Esophagus squamous epithelium (tissue), 5 donors: ENCODE measurements at places on chromosomes 3 and 15.
A peak's percentile ranks its signal among the peaks of the same experiment; 100 is the strongest.

GRCh38 chr3:45106874-45107273 is 39.3 kb downstream of the CDCP1 start:
- DNase-seq, result no peak

- DNase-seq, result no peak
Observed at GRCh38 chr3:151219056-151219455, 16.0 kb upstream of the GPR171 start.

- no peak for DNase-seq
Observed at GRCh38 chr15:100123611-100124010, 218.2 kb downstream of the ADAMTS17 start.

DNA sequence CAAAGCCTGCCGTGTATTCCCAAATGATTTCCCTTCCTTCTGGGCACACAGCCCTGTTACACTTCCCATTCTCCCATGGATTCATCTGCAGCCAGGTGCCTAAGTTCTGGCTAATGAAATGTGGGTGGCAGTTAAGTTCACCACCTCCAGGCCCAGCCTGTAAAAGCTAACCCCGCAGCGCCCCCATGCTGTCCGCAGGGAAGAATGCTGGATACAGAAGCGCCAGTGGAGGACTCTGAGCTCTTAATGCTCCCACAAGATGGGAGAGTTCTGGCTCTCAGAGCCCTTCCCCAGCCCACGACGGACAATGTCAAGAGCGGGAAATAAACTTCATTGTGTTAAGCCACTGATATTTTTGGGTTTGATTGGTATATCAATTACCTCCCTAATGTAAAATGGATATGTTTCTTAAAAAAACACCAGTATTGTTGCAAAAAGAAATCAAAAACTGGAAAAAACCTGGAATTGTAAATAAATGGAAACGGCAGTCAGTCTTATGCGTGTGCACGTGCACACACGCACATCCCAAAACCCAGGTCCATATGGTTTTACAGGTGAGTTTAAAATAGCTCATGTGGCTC is 37.7 kb upstream of the FGD5 start:
- no peak for DNase-seq

GRCh38 chr15:99606646-99607045 is 40.9 kb downstream of the MEF2A start:
- DNase-seq, result no peak

- DNase-seq, result no peak
Observed at GRCh38 chr3:133210656-133211055, 172.5 kb downstream of the TMEM108 start.

- DNase-seq, result no peak
Observed at GRCh38 chr15:85870216-85871014, 75.7 kb upstream of the KLHL25 start.

GRCh38 chr3:73094951-73095350 is 33.5 kb downstream of the EBLN2 start:
- no peak for DNase-seq

DNA sequence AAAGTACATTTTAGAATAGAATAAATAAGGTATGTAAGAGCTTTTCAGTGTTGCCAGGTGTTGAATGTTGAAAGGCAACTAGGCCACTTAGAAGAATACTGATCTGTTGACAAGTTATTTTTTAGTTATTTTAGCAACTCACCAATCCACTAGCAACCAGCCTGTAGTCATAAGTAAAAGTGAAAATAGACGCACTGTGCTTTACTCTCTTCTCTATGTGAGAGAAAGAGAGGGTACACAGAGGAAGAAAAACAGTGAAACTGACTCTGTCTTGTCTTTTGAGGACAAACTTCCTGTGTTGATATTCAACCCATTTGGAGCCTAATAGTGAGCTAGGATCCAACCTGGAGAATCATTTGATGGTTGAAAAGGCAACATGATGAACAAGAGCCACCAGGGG is 327.1 kb upstream of the GOLIM4 start:
- DNase-seq, result no peak

DNA sequence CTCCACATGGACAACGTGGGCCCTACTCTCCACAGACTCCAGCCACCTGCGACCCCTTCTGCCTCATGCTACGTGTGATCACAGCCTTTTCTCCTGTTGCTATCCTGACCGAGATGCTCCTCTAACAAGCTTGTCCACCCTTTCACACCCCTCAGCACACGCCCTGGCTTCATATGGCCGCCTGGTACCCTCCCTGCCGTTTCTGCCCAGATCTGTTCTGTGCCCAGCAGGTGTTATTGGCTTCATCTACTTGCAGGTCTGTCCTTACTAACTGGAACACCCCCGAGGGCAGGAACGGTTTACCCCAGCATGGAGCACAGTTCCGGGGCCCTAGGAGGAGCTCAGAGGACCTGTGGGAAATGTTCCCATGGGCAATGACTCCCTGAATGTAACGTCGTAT is 9.9 kb downstream of the CHAC1 start:
- DNase-seq, result no peak

- no peak for DNase-seq
Observed at GRCh38 chr15:44441095-44441501, 13.7 kb downstream of the CTDSPL2 start.

DNA sequence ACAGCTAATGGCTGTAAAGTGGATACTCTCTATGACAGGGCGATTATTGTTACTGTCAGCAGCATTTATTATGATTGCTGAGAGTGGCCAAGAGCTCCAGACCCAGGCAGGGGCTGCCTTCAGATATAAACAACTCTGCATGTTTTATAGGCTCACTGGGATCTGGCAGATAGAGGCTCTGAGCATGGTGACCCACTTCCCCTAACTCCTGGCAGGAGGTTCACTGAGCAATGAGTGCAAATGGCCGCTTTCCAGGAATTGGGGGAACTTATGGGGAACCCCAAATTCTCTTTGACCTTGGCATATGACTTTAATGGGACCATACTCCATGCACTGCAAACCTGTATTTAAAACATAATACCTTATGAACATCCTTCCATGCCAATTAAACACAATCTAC is 59.0 kb downstream of the SCN5A start:
- DNase-seq, result no peak

- no peak for DNase-seq
Observed at GRCh38 chr3:171796625-171797264, 13.5 kb downstream of the PLD1 start.

DNA sequence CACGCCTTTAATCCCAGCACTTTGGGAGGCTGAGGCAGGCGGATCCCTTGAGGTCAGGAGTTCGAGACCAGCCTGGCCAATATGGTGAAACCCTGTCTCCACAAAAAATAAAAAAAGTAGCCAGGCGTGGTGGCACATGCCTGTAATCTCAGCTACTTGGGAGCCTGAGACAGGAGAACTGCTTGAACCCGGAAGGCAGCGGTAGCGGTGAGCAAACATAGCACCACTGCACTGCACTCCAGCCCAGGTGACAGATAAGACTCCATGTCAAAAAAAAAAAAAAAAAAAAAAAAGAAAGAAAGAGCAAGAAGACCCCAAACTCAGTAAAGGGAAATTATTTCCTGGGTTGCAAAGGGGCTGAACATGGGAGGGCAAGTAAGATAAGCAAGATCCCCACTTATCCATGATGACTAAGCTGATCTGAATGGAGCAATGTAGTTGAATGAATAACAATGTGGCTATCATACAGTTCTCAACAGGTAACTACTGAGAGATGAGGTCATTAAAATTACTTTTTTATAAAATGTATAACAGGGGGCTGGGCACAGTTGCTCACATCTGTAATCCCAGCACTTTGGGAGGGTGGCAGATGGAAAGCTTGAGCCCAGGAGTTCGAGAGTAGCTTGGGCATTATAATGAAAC is 46.0 kb downstream of the RBM15B start:
- no peak for DNase-seq

DNA sequence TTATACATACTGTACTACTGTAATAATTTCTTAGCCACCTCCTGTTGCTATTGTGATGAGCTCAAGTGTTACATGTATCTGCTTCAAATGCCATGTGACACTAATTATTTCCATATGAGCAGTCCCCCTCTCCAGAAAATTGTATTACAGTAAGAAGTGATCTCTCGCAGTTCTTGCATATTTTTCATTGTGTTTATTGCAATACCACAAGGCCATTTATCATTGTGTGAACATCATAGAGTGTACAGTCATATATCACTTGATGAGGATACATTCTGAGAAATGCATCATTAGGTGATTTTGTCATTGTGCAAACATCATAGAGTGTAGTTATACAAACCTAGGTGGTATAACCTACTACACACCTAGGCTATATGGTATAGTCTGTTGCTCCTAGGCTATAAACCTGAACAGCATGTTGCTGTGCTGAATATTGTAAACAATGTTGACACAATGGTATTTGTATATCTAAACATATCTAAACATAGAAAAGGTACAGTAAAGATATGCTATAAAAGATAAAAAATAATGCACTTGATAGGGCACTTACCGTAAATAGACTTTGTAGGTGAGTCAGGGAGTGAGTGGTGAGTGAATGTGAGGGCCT is 189.6 kb upstream of the MLF1 start:
- no peak for DNase-seq

- DNase-seq, result no peak
Observed at GRCh38 chr15:51121118-51121517, 26.4 kb upstream of the TNFAIP8L3 start.

GRCh38 chr3:197592361-197593045 is 36.7 kb upstream of the BDH1 start:
- no peak for DNase-seq

- no peak for DNase-seq
Observed at GRCh38 chr3:155737844-155738460, 6.9 kb downstream of the PLCH1 start.

DNA sequence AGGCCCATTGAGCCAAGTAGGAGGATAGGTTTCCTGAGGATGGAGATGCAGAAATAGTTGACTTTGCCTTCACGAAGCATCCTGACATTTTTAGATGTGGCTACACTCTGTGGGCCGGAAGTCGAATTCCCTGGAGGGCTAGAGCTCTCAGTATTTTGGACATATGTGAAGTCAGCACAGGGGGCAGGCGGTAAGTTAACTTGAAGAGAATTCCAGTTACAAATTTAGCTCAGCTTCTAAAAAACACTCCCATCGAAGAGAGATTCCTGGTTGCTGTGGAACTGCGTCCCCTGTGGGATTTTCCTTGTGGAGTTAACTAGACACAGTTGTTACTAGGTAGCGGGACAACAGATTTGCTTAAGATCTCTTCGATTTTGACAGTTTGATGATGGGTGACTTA is 161.9 kb upstream of the RGMA start:
- no peak for DNase-seq

GRCh38 chr3:179063945-179064560 is 7.6 kb downstream of the ZMAT3 start:
- no peak for DNase-seq

DNA sequence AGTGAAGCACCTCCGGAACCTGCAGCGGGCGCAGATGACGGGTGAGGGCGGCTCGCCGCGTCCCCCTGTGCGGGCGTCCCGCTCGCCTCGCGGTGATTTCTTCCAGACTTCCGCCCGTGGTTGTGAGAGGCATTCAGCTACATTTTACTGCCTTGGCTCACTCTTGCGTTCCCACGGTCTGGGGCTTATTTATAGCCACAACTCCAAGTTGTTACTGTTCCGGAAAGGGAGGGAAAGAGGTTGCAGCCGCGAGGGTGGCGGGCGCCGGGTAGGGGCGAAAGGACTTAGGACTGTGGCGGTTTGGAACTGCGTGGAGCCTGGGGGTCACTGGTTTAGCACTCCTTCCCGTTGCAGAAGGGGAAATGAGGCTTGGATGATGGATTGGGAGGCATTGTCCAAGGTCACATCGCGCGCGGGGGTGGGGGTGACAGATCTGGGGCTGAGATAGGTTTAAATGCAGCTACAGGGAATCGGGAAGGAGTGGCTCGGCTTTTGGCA is 1.1 kb downstream of the HES1 start:
- DNase-seq, result no peak

GRCh38 chr3:127770671-127771355 is 51.5 kb downstream of the MGLL start:
- DNase-seq, result no peak

DNA sequence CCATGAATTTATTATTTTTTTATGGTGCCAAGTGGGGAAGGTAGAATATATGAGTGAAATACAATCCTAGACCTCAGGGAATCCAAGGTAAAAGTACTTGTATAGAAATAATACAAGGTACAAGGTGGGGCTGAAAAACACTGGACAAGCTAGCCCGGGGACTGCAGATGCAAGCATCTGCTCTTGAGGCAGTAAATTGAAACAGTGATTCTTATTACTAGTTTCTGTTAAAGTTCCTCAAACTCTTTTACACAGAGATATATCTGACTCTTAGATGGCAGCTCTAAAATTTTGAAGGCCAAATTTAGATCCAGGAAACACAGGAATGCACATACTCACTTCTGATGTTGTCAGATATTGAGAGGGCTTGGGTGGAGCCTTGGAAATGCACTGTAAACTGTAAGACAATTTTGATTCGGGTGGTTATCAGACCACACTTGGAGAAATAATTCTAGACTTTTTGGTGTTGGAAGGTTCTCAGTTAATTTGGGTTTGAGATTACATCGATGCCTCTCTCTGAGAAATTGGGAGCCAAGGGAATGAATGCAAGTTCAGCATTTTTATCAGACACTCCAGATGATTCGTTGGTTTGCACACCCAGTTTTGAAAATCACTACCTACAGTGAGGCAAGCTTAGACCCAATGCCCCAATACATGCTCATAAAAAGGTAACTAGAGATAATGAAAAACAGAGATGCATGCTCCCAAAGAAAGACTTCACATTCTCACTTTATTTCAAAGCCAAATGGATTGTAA is 7.3 kb downstream of the TP63 start:
- no peak for DNase-seq

- DNase-seq, result no peak
Observed at GRCh38 chr3:86147119-86147518, 843.8 kb downstream of the VGLL3 start.

GRCh38 chr3:150743508-150743907 is 19.5 kb downstream of the SIAH2 start:
- no peak for DNase-seq

- DNase-seq, result no peak
Observed at GRCh38 chr15:88804257-88804656, 1.0 kb downstream of the ACAN start.

DNA sequence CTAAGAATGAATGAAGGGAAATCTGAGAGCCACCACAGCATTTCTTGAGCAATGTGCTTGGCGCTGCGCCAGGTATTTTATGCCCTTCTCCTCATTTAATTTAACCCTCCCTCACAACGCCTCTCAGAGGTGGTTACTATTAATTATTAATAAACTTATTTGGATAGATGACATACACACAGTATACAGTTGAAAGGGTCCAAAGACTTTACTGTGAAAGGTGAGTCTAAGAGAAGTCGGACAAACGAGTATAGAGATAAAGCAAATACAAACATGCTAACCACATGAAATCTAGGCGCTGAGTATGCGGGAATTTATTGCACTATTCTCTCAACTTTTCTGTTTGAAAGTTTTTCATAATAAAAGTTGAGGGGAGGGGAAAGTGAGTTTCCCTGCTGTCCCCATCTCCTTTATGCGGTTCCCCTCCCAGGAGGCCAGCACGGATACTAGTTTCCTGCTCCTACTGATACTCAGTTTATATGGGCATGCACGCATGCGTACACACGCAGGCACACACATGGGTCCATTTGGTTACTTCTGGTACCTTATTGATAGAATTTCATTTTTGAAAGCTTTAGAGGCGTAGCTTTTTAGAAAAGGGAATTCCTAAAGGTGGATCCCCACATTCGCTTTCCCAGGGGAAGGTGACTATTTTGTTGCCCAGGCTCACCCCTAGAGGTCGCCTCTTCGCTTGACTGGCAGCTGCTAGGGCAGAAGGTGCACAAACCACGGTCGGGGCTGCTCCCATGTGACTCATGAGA is 28.5 kb upstream of the KCTD6 start:
- peak; percentile 5 for DNase-seq
